ENCODE measurements at places on chromosomes 2 and 18. TPM values are rescaled to one million over a fixed set of nuclear protein-coding genes. Genes with fewer than 3 reads are reported as not detected.

BCL11A gene
- total RNA-seq = not detected

IL1R2 gene
- 1.1 TPM for total RNA-seq

TBR1 gene
- 0.05 TPM for total RNA-seq

FSHR gene
- total RNA-seq = not detected

NMUR1 gene
- total RNA-seq = not detected

TEKT4 gene
- 0.27 TPM for total RNA-seq

MRO gene
- not detected for total RNA-seq

Measured in activated T-helper 1 cell treated with anti-CD3 and anti-CD28 coated beads, Interleukin-12 subunit alpha, Interleukin-12 subunit beta, Interleukin-2, Interleukin-4 antibody, amounts not matched to agents 30 ng/mL and 10 ng/mL and 1 ng/mL, durations not matched to agents 14 hours and 24 hours and 36 hours (primary cell).